ENCODE measurements at places on chromosomes 16 and 17.

GRCh38 chr17:50218771-50219315 lies 17.4 kb upstream of the COL1A1 start:
- DNase-seq: no peak

- DNase-seq: no peak
Measured at GRCh38 chr16:52751035-52751434, 204.1 kb upstream of the TOX3 start.

DNA sequence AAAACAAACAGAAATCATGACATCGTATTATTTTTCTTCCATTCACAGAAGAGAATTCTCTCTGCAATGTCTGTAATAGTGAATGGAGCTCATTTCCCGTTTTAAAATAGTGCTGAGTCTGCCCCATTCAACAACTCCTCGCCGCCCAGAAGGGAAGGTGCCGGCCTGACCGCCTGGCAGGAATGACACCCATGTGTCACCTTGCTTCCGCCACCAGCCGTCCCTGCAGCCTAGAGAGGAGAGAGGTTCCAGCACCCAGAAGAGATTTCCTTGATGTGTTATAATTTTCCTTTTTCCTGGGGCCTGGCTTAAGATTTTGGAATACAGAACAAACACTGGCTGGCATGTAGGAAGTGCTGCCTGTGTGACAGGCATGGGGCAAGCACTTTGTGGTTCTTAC lies 60.0 kb downstream of the MEAK7 start:
- DNase-seq: no peak

- no peak for DNase-seq
Measured at GRCh38 chr16:78004517-78004916, 17.8 kb upstream of the CLEC3A start.

- peak; percentile 52 for DNase-seq
Measured at GRCh38 chr16:3879887-3880564, 487 bp downstream of the CREBBP start.

GRCh38 chr17:74379495-74380085 lies 12.3 kb downstream of the GPR142 start:
- peak; percentile 95 for DNase-seq

GRCh38 chr16:50188619-50189136 lies 35.6 kb downstream of the TENT4B start:
- no peak for DNase-seq

GRCh38 chr16:85680352-85680944 lies 8.3 kb downstream of the GINS2 start:
- no peak for DNase-seq

- DNase-seq: peak; percentile 54
Measured at GRCh38 chr17:15351925-15352324, 10.5 kb upstream of the TEKT3 start.

- no peak for DNase-seq
Measured at GRCh38 chr16:80323187-80323807, 217.5 kb upstream of the DYNLRB2 start.

GRCh38 chr17:37116671-37117185 lies 168.0 kb downstream of the AATF start:
- DNase-seq: no peak

- no peak for DNase-seq
Measured at GRCh38 chr17:12928736-12929135, 89.1 kb downstream of the ELAC2 start.

Measured in H54 (cell line).